ENCODE measurements at places on chromosomes 13 and 19.

- no peak for DNase-seq
Observed at GRCh38 chr13:113920606-113921286, 53.1 kb downstream of the C13orf46 start.

DNA sequence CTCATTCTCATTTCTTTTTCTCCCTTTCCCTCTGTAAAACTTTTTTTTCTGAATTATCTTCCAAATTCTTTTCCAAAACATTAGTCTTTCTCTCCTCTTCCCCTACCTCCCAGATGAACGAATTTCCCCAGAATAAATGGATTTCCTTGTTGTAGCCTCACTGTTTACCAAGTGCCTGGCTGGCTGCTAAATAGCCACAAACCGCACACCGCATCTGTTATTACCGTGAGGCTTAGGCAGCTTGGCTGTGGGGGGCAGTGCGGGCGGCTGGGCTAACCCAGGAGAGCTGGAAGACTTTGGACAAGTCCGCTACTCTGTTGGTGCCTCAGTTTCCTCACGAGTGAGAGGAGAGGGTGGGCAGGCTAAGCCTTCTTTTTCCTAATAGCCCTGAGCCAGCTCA, 10.7 kb downstream of the IL17D start:
- no peak for DNase-seq

- DNase-seq, result no peak
Observed at GRCh38 chr13:99299920-99300341, 7.3 kb downstream of the GPR183 start.

GRCh38 chr13:52383366-52383765, 22.6 kb downstream of the THSD1 start:
- DNase-seq, result no peak

DNA sequence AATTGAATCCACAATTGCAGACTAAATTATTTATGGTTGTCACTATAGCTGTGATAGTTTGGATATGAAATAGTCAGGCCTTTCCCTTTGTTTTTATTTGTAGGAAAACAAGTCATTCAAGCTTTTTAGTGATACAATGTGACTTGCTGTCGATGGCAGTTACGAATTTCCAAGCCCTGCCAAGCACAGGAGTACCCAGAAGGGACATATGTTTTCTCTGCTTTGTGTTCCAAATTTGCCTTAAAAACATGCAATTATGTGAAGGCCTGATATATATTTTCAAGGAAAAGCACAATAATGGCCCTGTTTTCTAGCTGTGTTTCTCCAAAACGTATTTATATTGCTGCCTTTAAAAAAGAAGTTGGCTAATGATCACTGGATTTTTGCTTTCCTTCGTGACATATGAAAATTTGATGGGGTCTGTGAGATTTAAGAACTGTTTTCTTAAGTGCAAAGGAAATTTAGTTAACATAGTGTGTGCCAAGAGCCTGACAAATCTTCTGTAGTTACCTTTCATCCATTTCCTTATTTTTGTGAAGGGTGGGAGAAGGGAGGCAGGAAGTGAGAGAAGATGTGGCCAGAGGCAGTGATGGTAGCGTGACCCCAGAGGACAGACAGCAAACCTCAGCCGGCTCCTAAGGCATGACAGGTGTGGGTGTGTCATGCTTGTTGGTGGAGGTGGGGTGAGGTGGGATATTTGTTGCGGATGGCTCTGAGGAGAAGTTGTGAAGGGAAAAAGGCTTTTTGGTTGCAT, 79.6 kb downstream of the TEX26 start:
- no peak for DNase-seq

DNA sequence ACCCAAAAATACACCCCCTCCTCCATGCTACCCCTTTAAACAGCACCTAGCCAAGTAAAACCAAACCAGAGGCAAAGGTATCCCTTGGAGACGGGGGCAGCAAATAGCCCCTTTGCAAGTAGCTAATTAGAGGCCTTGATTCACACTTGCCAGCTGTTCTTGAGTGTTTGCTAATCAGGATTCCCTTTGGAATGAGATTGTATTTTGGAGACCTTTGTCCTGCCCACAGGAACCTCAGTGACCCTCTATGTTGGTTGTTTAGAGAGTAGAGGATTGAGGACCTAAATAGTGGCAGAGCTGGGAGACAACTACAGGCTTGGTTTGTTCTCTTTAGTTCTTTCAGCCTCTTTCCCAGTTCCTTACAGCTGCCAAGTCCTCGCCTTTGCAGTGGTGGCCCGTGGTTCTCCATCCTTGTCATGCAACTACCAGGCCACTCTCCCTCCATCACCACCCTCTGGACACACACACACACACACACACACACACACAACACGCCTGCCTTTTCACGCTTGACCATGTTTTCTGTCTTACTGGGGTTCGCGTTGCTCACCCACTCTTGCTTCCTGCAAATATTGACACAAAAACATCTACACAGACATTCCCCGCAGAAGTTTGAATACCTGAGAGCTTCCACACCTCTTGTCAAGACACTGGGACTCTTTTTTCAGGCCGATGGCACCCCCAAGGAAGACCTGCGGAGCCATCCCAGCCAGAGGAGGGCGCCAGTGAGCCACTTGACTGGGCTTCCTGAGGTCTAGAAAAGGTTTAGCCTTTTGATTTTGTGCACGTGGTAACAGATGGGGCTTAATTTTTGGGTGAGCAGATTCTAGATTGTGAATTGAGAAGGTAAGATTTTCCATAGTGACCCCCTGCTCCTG, 80.0 kb upstream of the GPR183 start:
- peak; percentile 35 for DNase-seq
